Left renal pelvis (tissue), 4 donors: ENCODE measurements at places on chromosomes 12 and 14.
A peak's percentile ranks its signal among the peaks of the same experiment; 100 is the strongest.

DNA sequence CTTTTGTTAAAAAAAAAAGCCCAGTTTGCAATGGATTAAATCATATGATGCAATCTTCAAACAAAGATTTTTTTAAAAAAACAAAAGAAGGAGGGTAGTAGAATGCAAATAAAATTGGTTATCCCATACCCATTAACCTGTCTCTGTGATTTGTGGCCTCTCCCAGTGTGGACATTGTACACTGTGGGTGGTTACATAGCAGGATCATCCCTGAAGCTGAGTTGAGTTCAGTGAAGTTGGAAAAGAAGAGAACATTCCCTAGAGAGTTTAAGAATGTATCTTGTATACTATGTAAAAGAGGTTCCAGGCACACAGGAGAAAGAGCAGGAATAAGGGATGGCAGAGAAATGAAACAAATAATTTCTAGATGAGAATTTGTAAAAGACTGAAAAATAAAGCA, 142.4 kb upstream of the SLC16A7 start:
- no peak for DNase-seq

DNA sequence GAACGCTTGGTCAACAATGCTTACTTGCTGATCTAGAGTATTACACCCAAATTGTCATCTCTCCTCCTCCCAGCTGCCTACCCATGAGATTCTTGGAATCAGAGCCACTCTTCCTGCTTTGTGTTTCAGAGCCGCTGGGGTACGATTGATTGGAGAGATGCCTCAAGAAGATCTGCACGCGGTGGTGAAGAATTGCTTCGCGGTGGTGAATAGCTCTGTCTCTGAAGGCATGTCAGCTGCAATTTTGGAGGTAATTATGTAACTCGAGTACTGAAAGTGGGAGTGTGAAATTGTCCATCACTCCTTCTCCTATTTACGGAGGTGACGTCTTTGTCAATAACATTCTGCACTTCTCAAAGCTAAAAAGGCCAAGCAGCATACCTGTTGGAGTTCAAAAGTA, 93.9 kb downstream of the GLT1D1 start:
- DNase-seq: no peak

DNA sequence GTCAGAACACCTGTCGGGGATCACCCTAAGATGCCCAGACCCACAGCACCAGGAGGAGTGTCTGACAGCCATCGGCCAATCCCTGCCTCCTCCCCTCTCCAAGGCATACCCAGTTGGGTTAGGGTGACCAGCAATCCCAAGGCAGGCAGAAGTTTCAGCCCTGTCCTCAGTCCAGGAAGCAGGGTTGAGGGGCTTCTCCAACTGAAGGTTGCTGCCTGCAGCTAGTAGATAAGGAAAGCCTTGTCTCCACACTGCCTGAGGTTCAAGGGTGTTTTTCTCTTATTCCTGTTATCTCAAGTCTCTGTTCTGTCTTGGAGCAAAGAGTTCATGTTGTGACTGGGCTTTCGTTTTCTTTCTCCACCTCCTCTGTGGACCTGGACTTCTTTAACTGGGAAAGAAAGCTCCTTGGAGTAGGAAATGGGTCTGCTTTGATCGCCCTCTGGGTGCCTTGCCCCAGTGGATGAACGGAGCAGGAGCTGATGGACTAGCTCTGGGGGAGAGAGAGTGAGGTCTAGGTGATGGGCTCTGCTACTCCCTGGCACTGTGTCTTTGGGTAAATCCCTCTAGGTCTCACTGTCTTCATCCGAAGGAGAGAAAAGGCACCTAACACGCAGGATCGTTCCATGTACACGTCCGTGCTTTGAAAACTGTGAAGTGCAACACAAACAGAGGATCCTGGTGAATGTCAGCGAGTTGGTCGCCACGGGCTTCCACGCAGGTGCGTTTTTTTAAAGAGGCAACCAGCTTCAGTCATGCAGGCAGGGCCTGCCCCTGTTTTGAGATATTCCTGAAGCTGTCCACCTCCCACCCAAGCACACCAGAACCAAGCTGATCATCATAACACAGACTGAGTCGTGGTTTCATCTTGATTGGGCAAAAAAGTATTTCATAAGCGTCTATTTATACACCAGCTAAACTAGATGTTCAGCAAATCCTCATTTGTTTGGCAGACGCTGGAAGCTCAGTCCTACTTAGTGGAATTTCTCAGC, 52.5 kb upstream of the FOXN3 start:
- no peak for DNase-seq

DNA sequence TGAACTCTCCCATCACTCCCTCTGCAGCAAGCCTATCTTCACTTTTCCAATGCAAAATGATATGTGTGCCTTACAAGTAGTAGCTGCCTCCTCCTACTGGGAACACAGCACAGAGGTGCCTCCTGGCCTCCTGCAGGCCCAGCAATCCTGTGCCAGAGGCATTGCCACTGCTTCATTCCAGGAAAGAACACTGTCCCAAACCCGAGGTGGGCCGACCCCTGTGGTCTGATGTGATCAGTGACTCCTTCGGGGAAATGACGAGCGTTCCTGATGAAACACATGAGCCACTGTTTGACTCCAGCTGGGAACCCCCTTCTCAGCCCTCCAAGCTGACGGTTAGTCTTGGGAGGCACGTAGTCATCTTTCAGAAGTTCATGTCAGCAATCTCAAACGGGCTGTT, 19.5 kb downstream of the PSMC1 start:
- DNase-seq: no peak

- DNase-seq: no peak
Observed at GRCh38 chr12:3149515-3150307, 72.5 kb downstream of the TSPAN9 start.

- DNase-seq: no peak
Observed at GRCh38 chr12:65339161-65339560, 60.7 kb downstream of the MSRB3 start.

- DNase-seq: no peak
Observed at GRCh38 chr14:102182936-102183619, 43.4 kb downstream of the WDR20 start.

DNA sequence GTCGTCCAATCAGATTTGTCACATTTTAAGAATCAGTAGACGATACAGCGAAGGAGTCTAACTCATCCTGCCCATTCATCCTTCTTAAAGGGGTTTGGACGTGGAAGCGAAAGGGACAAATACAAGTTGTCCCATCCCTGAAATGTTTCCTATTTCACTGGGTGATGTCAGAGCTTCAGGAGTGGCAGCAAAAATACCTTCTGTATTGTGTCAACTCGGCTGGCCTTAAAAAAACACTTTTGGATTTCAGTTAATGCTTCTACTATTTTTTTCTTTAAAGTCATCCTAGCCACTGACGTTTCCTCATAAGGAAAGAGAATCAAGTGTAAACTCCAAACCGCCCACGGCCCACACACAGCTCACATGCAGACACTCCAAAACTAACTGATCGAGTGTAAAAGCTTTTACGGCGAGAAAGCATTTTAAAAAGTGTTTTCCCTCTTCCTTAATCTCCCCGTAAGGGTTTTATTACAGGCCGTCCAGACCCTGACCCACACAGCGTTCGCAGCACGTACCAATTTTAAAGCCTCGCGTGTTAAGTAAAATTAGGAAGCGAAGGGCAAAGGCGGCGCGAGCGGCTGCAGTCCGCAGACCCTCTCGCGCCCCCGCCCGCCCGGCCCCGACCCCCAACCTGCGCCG, 593 bp downstream of the CFL2 start:
- DNase-seq: peak; percentile 31

DNA sequence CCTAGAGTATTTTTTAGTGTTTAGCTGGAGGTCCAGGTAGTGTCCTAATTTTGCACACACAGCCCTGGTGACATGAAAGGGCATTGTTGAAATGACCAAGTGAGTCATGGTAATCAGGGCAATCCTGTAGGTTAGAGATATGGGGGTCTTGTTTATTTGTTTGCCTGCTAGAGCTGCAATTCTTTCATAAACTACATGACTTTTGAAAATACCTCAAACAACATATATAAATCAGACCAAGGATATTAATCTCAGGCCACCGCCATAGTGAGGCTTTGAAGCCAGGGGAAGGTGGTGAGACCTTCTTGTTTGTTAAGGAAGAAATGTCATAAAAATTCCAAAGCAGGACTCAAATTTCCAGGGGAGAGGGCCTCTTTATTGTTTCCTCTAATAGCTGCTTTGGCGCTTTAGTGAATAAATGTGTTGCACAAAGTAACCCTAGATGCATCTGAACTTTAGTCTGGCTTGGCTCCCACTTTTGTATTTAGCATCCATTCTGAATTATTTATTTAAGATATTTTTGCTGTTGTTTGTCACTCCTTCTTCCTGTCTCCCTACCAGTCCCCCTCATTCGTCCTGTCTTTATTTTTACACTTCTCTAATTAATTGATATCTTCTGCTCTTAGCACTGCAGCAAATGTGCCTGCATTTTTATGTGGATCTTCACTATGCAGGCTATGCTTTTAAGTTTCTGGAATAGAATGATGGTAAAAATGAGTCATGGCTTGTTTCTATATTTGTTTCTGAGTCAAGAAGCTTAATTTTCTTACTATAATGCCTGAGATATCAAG, 430.3 kb downstream of the RAD51B start:
- no peak for DNase-seq
